ENCODE measurements at places on chromosomes 3 and 15.

DNA sequence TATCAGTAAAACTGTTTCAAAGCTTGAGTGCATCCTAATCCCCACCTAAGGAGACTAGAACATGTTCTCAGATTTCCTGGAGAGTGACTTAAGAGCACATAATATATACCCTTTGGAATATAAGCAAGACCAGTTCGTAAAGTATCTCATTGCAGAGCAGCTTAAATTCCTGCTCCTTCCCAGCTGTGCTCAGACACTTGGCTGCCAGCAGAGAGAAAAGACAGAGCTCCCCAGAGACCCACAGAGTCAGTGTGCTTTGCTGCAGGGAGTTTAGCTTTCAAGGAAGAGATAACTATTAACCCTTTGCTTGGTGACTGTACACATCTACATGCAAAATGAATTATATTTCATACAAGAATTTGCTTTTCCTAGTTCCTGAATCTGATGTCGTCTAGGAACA lies 338.1 kb upstream of the ARHGEF26 start:
- no peak for DNase-seq

GRCh38 chr3:16828815-16829214 lies 55.9 kb upstream of the PLCL2 start:
- DNase-seq: no peak

DNA sequence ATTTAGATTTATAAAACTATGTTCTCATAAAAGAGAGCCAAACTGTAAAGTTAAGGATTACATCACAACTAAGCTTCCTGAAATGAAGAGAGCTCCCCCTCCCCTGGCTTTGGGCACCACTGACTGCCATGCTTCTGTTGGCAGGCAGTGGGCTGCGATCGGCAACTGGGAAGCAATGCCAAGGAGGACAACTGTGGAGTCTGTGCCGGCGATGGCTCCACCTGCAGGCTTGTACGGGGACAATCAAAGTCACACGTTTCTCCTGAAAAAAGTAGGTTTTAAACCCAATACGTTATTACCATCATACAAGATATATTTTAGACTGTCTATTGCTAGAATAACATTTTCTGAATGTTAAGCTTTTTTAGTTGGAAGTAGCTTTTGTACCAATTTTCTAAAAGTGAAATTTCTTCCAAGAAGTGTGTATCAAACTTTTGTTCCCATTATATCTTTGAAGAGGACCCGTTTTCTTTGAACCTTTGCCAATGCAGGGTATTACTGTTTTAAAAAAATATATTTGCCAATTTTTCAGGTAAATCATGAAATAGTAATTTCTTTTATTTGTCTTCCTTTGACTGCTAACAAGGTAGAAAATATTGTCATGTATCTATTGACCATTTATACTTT lies 184.1 kb downstream of the ADAMTSL3 start:
- DNase-seq: no peak

GRCh38 chr3:101521211-101521701 lies 8.2 kb upstream of the SENP7 start:
- no peak for DNase-seq

GRCh38 chr3:43676441-43676840 lies 14.3 kb upstream of the ABHD5 start:
- DNase-seq: no peak

DNA sequence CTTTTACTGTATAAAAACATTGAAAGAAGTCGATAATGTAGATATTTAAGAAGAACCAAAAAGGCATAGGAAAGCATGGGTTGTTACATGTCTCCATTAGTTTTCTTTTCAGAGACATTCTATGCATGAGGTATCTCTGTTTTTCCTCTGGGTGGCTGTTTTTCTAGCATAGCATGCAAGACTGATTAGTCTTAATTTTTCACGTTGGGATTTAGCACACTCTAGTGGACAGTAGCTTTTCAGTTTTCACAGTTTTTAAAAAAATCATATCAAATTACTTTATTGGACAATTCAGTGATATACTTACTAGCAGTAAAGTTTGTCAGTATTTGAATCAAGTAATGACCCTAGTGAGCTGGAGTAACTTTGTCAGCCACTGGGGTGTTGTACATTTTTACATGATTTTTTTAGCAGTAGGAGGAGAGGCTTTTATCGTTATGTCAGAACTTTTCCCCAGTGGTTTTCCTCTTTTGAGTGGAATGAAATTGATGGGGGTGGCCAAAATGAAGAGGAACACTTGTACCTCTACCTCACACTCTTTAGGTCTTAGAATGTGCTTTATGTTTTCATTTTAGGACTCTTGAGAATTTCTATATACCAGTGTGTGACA lies 57.2 kb downstream of the SEC22A start:
- no peak for DNase-seq

DNA sequence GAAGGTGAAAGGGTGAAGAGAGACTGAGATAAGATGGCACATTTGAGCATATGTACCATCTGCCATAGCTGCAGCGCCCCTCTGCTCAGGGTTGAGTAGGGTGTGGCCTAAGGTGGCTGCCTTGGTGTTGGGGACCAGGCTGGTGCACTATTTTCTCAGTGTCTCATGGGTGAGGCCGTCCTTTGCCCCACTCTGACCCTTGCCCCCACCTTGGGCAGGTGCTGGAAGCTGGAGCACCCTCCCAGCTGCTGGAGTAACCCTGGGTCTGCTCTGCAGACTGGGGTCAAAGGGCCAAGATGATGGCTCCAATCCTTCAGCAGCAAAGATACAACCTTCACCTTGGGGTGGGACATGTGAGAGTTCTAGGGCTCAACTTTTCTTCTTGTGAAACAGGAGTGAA lies 69.2 kb downstream of the DAPK2 start:
- no peak for DNase-seq

DNA sequence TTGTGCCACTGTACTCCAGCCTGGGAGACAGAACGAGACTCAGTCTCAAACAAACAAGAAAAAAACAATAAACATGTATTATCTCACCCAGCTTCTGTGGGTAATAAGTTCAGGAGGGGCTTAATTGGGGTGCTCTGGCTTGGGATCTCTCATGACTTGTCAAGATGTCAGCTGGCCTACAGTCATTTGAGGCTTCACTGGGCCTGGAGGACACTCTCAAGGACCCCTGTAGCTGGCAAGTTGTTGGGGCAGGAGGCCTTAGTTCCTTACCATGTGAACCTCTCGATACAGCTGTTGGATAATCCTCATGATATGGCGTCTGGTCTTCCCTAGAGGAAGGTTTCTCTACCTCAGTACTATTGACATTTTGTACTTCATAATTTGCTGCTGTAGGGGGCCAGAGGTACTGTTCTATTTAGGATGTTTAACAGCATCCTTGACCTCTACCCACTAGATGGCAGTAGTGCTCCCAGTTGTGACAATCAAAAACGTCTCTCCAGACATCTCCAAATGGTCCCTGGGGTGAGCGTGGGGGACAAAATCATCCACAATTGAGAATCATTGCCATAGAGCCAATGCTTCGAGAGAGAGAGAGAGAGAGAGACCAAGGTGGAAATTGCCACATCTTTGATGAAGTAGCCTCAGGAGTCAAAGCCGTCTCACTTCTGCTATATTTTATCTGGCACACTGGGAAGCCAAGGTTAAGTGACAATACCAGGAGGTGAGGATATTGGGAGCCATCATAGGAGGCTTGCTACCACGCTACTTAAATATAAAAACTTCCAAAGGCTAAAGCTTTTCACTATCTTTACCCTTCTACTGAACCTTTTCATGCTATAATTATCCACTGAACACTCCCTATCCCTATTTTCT lies 23.9 kb upstream of the SLTM start:
- peak; percentile 44 for DNase-seq

DNA sequence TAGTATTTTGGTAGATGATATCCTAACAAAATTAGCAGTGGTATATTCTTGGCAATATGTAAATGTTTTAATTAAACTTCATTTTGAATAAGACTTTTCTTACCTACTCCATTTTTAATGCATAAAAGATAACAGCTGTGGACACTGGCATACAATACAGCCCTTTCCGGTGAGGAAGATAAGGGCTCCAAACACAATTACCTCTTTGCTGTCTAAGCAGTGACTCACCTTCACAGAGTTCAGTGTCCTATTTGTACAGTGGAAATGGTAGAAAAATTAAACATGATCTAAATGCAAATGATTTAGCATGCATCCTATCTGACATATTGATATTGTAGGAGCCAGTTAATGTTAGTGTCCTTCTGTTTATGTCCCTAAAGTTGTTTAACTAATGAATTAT lies 969.4 kb downstream of the PLOD2 start:
- DNase-seq: no peak

DNA sequence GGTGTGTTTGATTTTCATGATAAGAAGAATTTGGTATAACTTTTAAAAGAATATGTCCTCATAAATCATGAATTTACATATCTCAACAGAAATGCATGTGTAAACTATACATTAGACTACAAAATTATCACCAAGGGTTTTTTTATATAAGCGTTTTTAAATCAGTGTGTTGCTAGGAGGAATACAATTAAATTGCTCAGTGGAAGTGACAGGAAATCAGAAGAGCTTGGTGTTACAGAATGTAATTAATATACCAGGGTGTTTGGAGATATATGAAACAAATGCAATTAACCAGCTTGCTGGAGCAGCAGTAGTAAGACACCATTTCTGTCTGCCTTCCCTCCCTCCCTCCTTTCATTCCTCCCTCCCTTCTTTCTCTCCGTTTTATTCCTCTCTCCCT lies 2.4 kb downstream of the ROBO2 start:
- DNase-seq: no peak

DNA sequence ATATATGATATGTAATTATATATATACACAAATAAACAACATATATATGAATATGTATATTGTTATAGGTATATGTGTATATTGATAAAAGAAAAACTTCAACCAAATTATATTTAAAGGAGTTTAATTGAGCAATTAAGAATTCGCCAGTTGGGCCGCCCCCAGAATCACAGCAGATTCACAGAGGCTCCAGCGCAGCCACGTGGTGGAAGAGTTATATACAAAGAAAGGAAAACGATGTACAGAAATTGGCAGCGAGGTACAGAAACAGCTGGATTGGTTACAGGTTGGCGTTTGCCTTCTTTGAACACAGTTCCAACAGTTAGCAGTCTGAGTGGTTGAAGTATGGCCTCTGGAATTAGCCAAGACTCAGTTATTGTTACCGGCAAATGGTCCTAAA lies 137.3 kb upstream of the SLC24A5 start:
- DNase-seq: no peak

- no peak for DNase-seq
These were observed 19.0 kb downstream of the ANP32A start for GRCh38 chr15:68801572-68802148.

- DNase-seq: no peak
These were observed 193.9 kb downstream of the XXYLT1 start for GRCh38 chr3:195076981-195077610.

GRCh38 chr3:165799026-165799425 lies 38.2 kb downstream of the BCHE start:
- no peak for DNase-seq

GRCh38 chr3:69764121-69764741 lies 25.0 kb downstream of the MITF start:
- DNase-seq: no peak

- DNase-seq: no peak
These were observed 3.5 kb downstream of the HEXA start for GRCh38 chr15:72372361-72372760.

- DNase-seq: no peak
These were observed 487.5 kb upstream of the WNT5A start for GRCh38 chr3:55974421-55975165.
